ENCODE measurements at places on chromosomes 12 and 14.

DNA sequence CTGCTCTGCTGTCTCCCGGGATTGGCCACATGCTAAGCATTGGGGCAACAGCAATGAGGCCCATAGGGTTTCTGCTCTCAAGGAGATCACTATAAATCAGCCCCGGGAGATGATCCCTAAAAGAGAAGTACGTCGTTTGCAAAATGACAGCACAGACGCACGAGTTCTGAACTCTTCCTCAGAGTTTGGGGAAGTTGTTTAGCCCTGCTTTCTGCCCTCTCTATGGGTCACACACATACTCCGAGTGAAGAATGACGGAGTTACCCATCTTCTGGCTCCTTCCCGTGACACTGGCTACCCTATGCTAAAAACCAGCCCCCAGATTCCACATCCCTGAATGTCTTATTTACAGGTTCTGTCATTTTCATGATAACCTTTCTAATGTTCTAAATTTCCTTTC lies 258.0 kb upstream of the PLEKHG7 start:
- no peak for DNase-seq

DNA sequence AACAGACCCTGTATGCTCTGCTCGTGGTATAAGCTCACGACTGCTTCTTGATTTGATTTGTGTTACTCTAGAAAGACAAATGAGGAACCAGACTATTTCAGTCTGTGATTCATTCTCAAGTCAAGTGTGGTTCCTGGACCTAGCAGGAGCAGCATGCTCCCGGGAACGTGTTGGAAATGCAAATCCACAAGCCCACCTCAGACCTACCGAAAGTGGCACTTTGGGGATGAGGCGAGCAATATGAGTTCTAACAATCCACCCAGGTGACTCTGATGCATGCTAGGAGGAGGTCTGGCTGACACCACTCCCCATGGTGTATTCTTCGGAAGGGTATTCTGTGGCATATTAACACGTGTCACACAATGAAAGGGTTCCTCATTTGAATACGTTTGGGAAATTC lies 59.5 kb upstream of the TMX1 start:
- no peak for DNase-seq

DNA sequence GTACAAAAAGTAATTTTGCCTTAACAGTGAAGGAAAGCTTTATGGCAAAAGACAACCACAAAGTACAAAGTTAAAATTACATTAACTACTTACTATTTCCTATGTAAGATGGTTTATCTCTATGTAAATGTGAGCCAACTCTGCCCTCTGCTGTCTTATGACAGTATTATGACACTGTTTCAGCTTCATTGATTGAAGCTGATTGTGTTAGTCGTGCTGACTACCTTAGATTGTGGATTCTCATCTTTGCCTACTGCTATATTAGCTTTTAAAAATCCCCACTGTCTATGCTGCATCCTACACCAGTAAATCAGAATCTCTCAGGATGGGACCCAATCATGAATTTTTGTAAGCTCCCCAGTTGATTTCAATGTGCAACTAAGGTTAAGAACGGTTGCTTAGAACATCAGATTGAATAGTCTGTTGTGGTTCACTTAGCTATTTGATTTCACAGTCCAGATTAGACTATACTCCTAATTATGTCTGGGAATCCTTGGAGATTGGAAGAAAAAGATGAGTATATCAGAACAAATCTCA lies 12.2 kb upstream of the SPTB start:
- peak; percentile 29 for DNase-seq

DNA sequence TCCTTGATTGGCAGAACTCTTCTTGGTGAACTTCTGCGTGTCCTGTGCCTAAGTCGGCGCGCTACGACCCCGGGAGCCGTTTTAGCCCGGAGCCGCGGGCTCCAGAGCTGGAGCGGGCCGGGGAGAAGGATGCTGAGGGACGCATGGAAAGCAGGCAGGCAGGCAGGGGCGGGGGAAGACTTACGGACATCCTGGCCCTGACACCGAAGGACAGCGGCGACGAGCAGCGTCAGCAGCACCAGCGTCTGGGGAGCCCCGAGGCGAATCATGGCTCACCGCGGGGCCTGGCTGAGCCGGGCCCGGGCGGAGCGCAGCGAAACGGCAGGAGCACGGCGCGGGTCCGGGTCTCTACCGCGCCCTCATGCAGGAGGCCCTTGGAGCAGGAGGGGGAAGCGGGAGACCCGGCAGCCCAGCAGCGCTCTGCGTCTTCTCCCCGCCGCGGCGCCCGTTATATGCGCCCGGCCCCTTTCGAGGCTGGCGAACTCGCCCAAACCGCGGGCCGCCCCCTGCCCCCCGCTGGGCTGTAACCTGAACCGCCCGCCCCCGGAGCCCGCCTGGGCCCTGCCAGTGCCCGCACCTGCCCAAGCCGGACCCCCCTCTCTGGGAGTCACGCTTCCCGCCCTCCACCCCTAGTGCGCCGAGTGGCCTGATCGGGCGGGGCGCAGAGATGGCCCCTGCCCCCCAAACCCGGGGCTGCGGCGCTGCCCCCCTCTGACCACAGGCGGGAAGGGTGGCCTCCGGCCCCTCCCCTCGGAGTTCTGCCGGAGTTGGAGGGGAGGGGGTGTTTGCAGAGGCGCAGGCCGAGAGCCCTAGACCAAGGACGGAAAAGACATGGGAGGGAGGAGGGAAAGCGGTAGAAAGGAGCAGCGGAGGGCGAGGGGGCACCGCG lies at the start of gene COL2A1:
Gene COL2A1 (minus strand): TSS at position 424 of the 889 bp plus-strand sequence. CDS start 155 bp downstream, at position 269.
- no peak for DNase-seq

GRCh38 chr14:104871656-104872468 lies 6.8 kb downstream of the CEP170B start:
- no peak for DNase-seq

DNA sequence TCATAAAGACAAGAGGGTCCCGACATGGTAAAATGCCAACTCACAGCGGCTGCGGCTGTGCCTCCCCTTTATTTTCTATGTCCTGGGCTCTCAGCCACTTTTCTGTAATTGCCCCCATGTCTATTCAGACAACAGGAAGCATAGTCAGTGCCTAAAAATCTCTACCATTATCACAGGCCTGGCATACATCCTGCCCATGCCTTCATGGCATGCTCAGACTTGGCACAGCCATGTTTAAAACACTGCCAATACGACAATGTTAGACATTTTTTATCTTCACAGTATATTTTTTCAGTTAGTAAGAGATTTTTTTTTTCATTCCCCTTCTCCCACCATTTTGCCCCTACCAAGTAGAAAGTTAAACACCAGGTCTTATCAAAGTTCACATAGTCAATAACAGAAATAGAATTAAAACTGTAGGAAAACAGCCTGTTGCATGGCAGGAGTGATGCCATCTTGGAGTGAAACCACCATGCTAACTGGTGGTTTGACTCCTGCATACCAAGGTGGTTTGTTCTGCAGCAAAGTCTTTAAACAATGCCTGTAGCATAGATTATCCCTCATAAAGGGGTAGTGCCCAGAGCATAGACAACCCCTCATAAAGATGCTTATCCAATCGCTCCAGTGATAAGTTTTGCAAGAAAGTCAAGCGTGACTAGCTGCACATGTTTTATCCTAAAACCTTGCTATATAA lies 18.9 kb upstream of the CERS5 start:
- DNase-seq = no peak

- DNase-seq = no peak
These were observed 2.5 kb upstream of the TBX5 start for GRCh38 chr12:114408471-114408885.

GRCh38 chr12:98090731-98091130 lies 424.7 kb upstream of the TMPO start:
- no peak for DNase-seq

- DNase-seq = no peak
These were observed 91.0 kb upstream of the EEA1 start for GRCh38 chr12:93019975-93020630.

GRCh38 chr12:31929027-31929526 lies 30.1 kb upstream of the RESF1 start:
- no peak for DNase-seq

DNA sequence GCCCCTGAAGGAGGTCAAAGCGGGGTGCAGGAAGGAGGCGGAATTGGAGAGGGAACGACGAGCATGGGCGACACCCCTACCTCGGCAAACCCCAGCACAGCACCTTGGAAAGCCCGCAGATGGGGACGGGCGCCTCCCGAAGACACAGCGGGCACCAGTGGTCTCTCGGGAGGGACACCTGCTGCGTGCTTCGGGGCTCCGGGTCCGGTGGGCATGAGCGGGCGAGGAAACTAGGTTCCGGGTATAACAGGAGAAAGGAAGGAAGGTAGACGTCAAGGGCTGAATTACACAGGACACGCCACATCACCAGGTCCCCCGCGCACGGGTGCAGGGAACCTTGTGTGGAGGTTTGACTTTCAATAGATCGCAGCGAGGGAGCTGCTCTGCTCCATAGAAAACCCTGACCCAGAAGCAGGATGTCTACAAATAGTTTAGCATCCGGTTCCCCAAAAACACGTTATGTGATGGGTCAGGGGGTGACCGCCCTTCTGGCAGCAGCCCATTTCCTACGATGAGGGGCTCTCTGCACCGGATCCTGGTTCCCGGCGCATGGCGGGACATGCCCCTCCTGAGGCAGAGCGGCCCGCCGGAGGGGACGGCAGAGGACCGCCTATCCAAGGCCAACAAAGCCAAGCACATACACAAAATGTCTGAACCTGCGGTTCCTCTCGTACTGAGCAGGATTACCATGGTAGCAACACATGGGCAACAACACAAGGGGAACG lies 196.9 kb downstream of the ALG10 start:
- no peak for DNase-seq

DNA sequence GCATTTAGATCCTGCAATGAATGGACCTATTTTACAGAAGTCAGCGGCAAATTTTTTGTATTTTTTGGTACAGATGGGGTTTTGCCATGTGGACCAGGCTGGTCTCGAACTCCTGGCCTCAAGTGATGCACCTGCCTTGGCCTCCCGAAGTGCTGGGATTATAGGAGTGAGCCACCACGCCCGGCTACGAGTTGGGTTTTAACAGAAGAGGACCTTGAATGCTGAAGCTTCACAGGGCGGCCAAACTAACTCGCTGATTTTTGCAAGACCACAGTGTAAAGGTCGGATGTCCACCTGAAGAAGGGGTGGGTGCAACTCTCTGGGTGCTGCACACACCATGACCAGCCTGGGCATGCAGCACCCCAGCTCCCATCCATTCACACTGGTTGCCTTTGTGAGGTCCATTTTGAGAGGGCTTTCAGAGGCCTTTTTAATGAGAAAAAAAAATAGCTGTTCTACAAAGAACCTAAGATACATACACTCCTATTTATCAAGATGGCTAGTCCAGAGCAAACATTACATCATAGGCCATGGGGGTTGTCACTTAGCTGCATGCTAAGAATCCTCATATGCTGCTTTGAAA lies 21.6 kb upstream of the CDK2AP1 start:
- no peak for DNase-seq

DNA sequence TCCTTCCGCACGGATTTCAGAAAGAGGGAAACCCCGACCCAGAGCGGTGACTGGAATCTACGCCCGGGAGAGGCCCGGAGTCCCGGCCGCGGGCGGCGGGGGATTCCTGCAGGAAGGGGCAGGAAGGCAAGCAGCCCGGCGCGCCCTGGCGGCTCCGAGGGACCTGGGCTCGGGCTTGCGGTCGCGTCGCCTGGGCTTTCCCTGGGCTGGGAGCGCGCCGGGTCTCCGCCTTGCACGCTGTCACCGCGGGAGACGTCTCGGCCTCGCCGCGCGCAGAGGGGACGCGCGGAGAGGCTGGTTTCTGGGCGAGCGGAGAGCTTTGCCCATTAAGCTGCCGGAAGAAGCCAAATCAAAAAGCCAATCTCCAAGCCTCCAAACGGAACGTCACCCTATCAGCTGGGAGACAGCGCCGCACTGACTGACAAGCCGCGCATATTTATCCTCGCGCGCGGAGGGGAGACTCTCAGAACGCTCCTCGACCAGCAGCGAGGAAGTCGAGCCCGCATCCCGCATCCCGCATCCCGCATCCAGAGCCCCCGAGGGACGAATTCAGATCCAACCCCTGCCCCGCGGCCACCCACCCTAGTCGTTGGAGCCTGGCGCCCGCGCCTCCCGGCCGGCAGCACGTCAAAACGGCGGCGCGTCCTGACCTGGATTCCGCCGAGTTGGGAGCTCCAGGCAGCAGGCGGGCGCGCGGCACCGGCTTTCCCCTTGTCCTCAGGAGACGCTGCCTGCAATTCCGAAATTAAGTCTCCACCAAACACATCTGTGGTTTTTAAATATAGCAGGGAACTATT lies at the start of gene SLC8A3:
Gene SLC8A3 (minus strand): TSS at position 293 of the 797 bp plus-strand sequence. CDS start 20,529 bp downstream, outside the sequence.
- no peak for DNase-seq

DNA sequence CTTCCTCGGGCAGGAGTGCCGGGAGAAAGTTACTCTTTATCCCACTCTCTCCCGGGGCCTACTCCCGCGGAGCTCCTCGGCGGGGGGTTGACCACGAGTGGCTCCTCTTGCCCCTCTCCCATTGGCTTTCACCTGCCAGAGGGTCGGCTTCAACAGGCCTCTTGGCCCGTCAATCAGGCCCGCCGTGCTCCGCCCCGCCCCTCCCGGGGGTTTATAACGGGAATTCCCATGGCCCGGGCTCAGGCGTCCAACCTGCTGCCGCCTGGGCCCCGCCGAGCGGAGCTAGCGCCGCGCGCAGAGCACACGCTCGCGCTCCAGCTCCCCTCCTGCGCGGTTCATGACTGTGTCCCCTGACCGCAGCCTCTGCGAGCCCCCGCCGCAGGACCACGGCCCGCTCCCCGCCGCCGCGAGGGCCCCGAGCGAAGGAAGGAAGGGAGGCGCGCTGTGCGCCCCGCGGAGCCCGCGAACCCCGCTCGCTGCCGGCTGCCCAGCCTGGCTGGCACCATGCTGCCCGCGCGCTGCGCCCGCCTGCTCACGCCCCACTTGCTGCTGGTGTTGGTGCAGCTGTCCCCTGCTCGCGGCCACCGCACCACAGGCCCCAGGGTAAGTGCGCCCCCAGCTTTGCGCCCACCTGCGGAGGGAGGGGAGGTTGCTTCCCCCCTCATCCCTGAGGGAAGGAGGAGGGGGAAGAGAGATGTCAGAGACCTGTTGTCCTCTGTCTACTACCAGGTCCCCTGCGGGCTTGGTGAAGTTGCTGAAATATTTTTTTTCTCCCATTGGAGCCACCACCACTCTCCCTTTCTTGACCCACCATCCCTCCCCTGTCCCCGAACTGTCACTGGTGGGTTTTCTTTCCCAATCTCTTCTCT lies at the start of gene SMOC1:
Gene SMOC1 (plus strand): TSS at position 242 of the 869 bp plus-strand sequence. CDS start 263 bp downstream, at position 505.
- no peak for DNase-seq

DNA sequence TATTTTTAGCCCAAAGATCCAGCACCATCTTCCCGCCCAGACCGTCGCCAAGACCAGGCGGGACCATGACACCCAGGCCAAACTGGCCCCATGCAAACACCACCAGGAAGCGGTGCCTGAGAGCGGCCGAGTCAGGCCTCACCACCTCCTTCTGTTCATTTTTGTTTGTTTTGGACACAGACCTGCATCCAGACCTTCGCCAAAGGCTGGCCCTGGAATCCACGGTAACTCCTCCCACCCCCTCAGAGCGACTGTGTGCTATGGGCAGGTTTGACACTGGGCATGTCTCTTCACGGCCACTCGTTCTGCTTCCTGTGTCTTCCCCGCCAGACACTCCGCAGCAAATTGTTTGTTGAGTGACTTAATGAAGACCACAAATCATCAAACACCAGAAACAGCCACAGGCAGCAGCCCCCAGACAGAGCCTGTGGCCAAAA lies 47.1 kb downstream of the NCOR2 start:
- no peak for DNase-seq

DNA sequence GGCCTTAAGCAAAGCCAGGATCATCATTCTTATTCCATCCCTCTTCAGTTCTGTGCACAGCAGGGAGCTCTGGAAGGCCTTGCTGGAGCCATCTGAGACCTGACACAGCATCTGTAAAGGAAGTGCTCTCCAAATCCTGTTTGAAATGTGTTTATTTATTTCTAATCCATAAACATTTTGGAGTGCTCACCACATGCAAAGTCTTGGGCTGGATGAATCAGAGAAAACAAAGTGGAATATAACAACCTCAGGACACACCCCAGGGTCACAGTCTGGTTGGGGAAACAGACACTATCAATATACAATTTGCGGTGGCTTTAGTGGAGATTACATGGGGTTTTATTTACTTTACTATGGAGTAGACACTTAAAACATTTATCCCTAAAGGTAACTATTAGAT lies 54.3 kb downstream of the BMP4 start:
- no peak for DNase-seq

All from effector CD4-positive, alpha-beta T cell (primary cell).